ENCODE measurements at places on chromosomes 16 and 17.
A peak's percentile ranks its signal among the peaks of the same experiment; 100 is the strongest.

DNA sequence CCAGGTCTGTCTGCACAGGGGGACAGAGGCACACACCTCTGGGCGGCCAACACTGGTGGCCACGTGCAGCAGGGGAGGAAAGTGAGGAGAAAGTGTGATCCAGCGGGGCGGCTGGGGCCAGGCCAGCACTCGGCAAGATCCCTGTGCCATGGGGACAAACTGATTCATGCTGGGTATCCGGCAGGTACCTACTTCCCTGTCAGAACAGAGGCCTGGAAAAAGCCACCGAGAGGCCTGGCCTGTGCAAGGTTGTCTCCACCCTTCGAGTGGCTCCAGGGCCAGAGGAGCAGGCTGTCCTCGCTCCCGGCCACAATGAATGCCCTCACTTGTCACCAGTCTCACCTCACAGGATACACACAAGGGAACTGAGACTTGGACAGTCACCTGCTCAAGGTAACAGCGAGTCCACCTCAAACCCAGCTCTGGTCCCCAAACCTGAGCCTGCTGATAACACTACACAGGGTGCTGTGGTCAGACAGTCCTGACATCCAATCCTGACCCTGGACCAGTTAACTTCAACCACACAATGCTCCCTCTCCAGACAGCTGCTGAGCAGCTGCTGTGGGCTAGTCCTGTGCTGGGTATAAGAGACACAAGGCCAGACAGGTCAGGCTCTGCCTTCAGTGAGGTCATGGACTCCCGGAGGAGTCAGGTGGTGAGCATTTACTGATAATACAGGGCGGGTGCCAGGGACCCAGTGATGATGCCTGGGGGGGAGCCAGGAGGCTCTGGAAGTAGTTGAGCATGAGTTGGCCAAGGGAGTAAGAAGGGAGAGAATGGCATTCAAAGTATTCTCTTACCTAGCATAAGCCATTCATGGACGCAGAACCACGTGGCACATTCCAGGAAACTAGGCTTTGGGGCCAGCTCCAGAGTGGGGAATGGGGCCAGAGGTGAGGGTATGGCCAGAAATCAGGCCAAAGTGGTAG is 53.0 kb downstream of the VAC14 start:
- DNase-seq, result no peak

GRCh38 chr17:7017827-7018200 is 5.0 kb upstream of the BCL6B start:
- DNase-seq, result no peak

- no peak for DNase-seq
Observed at GRCh38 chr17:29461483-29462206, 71.5 kb downstream of the TAOK1 start.

- no peak for DNase-seq
Observed at GRCh38 chr17:78715000-78715771, 66.9 kb downstream of the CYTH1 start.

- DNase-seq, result peak; percentile 26
Observed at GRCh38 chr17:8223356-8224126, 13.2 kb upstream of the AURKB start.

GRCh38 chr17:75773808-75774470 is 8.9 kb upstream of the GALK1 start:
- DNase-seq, result no peak

- DNase-seq, result no peak
Observed at GRCh38 chr16:80028581-80029380, 428.2 kb upstream of the MAF start.

DNA sequence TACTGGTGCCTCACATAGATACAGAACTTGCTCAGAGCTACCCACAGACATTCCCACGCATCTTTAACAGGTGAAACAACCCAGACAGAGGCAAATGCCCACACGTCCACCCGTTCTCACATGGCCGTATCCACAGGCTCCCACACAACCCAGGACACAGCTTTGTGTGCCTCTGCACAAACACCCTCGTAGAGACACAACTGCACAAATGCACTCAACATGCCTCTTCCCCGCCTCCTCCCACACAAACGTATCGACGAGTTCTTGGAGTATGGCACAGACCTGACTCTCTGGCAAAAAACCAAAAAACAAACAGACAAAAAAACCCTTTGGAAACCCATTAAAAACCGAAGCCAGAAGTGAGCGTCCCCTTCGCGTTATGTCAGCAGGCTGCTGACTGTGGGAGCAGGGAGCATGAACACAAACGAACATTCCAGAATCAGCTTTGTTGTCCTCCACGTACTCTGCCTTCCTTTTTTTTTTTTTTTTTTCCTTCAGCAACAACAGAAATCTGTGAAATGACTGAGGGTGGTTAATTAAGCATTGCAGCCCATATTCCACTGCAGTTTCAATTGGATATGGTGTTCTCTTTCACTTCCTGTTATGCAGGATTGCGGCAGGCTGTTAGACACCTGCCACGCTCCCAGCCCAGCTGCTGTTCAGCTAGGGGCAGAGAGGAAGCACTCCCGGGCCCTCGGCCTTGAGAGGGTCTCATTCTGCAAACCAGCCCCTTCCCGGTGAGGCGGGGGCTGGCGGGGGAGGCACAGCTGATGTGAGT is 313.7 kb downstream of the MAF start:
- no peak for DNase-seq

GRCh38 chr16:58638148-58639036 is 8.8 kb upstream of the CNOT1 start:
- DNase-seq, result no peak

GRCh38 chr17:13521784-13522183 is 79.9 kb downstream of the HS3ST3A1 start:
- DNase-seq, result no peak

DNA sequence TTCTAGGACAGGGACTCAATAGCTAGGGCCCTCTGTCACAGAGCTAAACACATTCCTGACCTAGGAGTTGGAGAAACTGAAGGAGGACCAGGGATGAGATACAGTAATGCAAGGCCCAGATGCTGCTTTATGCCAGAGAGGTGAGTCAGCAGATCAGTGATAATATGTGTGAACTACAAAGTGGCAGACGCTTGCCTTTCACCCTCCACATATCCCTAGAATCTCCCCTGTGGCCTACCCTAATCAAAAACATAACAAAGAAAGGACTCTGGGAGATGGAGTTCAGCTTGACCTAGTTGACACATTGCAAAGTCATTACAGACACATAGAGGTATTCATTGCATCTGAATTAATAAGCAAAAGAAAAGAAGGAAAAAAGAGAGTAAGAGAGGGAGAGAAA is 417.6 kb upstream of the DYNLRB2 start:
- DNase-seq, result no peak
